ENCODE measurements at places on chromosomes 3 and 15.

- DNase-seq, result no peak
Measured at GRCh38 chr15:47184003-47184907, 533.0 kb upstream of the SEMA6D start.

- no peak for DNase-seq
Measured at GRCh38 chr3:190424108-190424477, 25.6 kb downstream of the TMEM207 start.

GRCh38 chr15:88882785-88883184 lies 12.6 kb downstream of the HAPLN3 start:
- no peak for DNase-seq

DNA sequence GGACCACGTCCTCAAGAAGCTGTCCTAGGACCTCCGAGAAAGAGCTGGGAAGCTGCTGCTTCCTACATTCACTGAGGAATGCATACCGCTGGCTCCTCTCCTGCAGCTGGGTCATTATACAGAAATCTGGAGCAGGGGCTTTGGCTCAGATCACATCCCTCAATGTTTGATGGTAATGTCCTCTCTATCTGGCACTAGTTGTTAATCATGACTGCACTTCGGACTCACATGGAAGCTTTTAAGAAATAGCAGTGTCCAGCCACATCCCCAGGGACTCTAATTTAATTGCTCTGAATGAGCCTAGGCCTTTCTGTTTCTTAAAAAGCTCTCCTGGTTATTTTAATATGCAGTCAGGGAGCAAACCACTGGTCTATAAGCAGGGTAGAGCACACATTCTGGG lies 25.7 kb upstream of the MYRIP start:
- no peak for DNase-seq

DNA sequence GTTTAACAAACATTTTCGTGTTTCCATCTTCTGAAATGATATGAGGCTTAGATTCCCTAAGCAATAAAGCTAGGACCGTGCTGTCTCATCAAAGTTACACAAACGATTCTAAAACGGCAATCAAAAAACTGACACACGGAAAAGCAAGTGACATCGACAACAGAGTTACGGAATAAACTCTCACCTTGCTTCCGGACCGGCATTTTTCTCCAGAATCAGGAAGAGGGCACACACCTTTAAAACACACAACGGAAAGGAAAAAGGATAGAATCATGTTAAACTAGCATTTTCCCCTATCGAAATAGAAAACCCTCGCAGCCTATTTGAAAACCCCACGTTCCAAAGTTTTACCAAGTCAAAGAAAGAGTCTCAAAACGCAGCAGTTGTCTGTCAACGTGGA lies 1.4 kb downstream of the DLG1 start:
- DNase-seq, result no peak

DNA sequence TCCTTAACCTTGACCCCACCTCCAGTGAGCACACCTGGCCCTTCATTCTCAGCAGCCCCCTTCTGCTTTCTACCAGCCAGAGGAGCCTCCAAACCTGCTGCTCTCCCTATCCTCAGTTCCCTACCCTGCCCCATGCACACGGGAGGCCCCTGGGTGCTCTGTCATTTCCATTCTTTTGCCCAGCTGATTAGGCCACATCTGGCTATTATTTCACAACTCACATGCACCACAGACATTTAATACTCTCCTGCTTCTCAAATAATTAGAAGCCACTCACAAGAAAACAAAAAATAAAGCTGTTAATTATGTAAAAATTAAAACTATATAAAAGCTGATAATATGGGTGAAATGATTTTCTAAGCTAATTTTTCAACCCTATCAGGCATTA lies 50.7 kb downstream of the MYLK start:
- DNase-seq, result no peak

DNA sequence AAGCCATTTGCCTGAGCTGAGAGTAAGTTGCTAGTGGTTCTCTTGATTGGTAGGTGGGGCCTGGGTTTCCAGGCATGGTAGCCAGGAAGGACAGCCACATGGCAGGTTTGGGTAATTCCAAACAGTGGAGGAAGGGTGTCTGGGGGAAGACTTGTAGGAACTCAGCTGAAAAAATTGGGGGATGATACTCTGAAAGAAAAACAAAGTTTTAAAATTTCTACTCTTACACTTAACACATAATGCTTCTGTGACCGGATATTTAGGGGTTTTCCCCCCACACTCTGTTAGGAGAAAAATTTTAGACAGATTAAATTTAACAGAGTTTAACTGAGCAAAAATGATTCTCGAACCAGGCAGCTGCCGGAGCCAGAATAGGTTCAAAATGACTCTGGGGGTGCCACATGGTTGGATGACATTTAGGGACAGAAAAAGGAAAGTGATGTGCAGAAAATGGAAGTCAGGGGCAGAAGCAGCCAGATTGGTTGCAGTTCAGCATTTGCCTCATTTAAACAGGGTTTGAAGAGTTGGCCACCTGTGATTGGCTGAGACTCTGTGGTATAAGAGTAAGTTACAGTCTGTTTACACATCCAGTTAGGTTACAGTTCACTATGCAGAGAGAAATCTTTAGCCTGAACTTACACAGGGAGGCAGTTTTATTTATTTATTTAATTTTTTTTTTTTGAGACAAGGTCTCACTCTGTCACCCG lies 8.1 kb downstream of the B2M start:
- no peak for DNase-seq

DNA sequence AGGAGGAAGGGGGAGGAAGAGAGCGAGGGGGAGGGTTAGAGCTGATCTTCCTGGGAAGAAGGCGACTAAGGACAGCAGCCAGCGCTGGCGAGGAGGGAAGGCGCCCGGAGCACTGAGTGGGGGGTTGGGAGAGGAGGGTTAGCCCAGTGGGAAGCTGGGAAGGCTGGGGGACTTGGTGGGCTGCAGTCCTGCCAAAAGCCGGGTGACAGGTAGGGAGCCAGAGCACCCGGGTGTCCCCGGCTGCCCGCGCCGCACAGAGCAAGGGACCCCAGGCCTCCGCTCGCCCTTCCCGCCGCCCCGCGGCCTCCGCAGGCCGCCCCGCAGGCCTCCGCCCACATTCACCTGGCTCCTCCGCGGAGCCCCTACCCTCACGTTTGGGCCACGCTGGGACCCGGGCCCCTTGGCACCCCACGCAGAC lies 448 bp downstream of the SLC12A8 start:
- DNase-seq, result no peak

- DNase-seq, result no peak
Measured at GRCh38 chr15:87597346-87598052, 659.0 kb downstream of the NTRK3 start.

- DNase-seq, result no peak
Measured at GRCh38 chr3:45781271-45781670, 15.1 kb downstream of the SLC6A20 start.

- no peak for DNase-seq
Measured at GRCh38 chr3:39396690-39397089, 9.8 kb upstream of the RPSA start.

DNA sequence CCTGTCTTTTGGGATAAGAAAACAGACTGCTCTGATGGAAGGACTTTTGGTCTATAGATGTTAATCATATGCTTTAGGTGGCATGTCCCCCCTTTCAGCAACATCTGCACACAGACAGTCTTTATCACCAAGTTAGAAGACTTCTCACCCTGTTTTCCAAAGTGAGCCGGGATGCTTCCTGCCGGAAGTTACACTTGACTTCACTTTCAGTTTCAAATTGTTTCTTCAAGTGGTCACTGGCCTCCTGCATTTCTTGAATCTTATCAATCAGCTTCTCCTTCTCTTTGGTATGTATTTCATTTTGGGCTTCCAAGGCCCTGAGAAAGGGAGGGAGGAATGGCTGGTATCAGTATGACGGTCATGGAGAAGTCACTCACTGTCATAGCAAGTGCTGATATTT lies 27.2 kb upstream of the GNB5 start:
- no peak for DNase-seq

DNA sequence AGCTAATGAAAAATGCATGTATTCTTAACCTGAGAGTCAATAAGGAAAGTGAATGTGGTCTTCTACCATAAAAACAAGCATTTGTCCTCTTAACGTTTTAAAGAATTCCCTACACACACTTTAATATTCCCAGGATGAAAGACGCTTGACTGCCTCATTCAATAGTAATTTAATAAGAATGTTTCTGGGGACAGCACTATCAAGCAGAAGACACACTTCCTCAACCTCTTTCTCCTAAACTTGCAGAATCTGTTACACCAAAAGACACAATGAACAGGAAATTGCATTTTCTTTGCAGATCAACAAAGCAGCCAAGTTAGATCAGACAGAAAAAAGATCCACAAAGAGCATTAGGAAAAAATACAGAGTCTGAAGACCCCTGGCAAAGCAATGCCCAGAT lies 97.7 kb downstream of the PLCH1 start:
- DNase-seq, result no peak

DNA sequence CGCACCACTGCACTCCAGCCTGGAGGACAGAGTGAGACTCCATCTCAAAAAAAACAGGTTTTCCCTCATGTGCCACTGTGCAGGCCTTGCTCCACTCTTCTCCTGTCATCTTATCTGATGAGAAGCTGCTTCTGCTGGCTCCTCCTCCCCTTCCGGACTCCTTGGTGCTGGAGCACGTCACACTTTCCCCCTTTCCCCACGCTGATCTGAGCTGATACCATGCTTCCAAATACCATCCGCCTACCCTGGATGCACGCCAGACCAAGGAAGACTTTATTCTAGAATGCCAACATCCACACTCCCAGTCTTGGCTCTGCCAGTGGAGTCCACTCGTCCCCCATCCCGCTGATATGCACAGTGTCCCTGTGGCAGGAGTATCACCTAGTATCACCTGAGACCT lies 31.3 kb downstream of the HOMER2 start:
- no peak for DNase-seq

- no peak for DNase-seq
Measured at GRCh38 chr3:177224414-177224813, 27.1 kb upstream of the TBL1XR1 start.

DNA sequence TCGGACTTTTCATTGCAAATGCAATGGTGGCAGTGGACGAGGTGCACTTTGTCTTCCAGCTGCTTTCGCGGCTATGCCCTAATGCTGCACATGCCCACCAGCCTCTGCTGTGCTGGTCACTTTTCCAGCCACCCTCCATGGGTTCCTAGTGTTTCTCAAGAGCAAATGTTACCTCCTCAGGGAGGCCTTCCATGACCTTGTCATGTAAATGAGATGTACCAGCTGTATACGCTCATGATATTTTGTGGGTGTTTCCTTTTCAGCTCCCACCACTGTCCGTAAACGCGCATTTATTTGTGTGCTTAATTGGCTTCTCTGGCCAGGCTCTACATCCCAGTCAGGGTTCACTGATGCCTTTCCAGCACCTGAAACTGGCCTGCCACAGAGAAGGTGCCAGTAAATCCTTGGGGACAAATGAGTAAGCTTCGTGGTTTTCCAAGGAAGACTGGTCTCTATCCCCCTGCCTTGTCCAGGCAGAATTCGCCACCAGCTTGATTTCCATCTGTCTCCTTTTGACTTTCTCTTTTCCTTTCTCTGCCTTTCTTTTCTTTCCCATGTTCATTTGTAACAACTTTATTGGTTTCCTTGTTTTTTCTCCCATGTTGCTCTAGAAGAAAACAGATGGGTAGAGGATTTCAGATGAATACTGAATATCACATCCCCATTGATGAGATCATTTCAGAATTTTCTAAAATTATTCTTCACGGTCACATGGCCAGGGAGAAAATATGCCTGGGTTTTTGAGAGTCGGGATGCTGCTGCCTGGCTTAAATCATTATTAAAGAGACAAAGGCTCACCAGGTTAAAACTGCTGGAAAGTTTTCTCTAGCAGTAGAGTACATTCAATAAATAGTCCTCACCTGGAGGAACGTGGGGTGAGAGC lies 82.5 kb downstream of the CHST2 start:
- DNase-seq, result no peak

DNA sequence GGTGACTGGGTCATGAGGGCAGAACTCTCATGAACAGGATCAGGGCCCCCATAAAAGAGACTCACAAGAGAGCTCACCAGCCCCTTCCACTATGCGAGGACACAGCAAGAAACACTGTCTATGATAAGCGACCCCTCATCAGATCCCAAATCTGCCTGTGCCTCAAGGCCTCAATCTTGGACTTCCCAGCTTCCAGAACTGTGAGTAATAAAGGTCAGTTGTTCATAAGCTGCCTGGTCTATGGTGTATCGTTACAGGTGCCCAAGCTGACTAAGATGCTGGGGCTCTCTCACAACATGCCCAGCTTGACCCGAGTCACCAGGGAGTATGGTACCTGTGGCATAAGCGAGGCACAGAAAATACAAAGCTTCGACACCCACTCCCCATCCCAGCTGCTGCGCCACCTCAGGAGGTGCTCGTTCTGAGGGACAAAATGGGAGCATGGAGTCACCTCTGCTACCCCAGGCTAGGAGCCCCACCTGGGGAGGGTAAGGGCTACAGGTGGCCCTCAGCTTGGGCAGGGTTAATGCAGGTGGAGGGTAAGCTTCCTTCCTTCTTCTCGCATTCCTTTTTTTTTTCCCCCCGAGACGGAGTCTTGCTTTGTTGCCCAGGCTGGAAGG lies 234.1 kb downstream of the ADAMTS17 start:
- DNase-seq, result no peak

DNA sequence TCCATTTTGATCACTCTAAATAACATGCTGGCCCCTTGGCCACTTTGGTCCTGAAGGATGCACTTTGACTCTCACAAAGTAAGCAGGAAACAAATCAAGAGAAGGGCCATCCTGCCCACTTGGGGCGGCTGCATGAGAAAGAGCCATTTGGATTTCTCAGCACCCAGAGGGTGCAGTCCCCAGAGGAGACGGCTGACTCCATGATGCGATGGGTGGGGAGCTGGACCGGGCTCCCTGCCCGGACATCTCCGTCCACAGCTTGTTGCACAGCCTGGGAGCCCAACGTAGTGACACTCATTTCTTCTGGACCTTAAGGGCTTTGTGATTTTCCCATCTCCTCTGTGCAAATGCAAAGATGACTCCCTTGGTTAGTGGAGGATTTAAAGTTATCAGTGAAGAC lies 4.0 kb upstream of the HRH1 start:
- DNase-seq, result no peak

DNA sequence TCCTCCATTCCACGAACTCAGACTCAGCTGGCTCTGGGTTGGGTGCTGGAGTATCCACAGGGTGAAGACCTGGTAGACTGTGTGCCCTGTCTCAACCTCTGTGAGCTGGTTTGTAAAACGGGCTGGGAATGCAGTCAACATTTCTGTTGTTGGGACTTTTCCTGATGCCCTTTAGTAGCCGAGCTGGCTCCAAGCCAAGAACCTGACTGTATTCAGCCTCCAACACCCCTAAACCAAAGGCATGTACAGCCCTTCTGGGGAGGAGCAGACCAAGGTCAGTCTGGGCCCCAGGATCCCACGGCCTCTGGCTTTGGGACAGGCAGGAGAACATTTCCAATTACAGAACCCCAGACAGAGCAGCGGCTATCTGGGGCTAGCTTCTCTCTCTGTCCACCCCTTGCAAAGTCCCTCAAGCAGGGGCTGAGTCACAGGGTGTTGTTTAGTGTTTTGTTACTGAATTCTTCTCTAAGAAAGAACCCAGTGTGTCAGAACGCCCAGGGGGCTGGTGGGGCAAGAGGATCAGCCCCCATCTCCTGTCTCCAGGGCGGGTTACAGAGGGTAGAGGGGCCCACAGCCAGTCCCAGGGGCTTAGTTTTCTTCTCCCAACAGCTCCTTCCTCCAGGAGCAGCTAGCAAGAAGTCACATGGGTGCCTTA lies 56.8 kb upstream of the SLC6A6 start:
- DNase-seq, result no peak

- no peak for DNase-seq
Measured at GRCh38 chr3:12231431-12231830, 57.4 kb upstream of the PPARG start.

GRCh38 chr3:150216041-150216811 lies 191.9 kb upstream of the TSC22D2 start:
- DNase-seq, result no peak

Data from stimulated activated CD8-positive, alpha-beta memory T cell treated with anti-CD3 and anti-CD28 coated beads, Interleukin-4, amount 100 ng/mL, for 1 hour (primary cell).